ENCODE measurements at places on chromosomes 5 and 9.

- DNase-seq, result no peak
These were observed 36.7 kb upstream of the KCNIP1 start for GRCh38 chr5:170466988-170467707.

DNA sequence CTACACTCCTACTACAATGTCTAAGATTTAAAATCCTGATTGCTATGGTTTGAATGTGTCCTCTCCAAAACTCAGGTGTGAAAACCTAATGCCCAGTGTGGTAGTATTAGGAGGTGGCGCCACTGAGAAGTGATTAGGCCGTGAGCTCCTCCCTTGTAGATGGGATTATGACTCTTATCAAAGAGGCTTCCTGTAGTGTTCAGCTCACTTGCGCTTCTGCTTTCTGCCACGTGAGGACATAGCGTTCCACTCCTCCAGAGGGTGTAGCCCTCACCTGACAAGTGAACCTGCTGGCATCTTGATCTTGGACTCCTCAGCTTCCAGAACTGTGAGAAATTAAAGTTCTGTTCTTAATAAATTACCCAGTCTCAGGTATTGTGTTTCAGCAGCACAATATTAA lies 33.0 kb upstream of the WHRN start:
- DNase-seq, result peak; percentile 4

DNA sequence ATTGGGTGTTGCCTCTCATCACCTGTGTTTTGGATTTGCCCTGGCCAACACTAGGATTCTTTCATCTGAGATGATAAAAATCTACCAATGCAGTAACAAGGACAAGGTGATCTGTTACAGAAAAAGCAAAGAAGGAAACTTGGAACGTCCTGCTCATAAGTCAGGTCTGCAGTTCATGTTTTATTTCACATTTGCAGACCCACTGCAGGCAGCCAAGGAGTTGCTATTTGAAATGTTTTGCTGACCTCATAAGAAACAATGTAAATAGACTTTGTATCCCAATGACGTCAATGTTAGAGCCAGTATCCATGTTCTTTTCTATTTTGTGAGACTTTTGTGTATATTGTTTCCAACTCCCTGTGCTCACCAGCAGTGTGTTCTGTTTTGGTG lies 312.9 kb downstream of the DEPDC1B start:
- no peak for DNase-seq

GRCh38 chr5:150411245-150411979 lies 1.3 kb downstream of the CD74 start:
- no peak for DNase-seq

DNA sequence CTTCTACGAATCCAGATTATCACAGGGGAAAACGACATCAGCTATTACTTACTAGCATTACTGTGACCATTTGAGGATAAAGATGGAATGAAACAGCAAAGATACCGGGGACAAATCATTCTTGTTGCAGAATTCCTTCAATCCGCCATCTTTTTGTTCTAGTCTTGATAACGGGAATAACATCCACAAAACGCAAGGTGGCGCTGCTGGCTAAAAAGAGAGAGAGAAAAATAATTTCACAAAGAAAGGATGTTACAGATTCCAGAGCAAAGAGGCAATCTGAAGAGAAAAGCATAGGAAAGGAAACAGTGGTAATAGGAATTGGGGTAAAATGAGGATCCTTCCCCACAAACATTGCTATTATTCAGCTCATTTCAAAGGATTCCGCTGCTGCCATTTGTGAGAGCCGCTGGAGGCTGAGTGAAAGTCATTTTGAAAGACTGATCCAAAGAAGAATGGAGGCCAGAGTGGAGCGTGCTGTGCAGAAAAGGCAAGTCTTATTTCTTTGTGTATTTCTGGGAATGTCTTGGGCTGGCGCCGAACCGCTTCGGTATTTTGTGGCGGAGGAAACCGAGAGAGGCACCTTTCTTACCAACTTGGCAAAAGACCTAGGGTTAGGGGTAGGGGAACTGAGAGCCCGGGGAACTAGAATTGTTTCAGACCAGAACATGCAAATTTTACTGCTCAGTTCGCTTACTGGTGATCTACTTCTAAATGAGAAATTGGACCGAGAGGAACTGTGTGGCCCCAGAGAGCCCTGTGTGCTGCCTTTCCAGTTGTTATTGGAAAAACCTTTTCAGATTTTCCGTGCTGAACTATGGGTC lies at the start of gene PCDHB7:
TSS of gene PCDHB7 (plus strand) at position 264 of the 824 bp plus-strand sequence. CDS start at position 456, 192 bp downstream.
- DNase-seq, result peak; percentile 70

- no peak for DNase-seq
These were observed 84.8 kb downstream of the GTF3C4 start for GRCh38 chr9:132755096-132755495.

DNA sequence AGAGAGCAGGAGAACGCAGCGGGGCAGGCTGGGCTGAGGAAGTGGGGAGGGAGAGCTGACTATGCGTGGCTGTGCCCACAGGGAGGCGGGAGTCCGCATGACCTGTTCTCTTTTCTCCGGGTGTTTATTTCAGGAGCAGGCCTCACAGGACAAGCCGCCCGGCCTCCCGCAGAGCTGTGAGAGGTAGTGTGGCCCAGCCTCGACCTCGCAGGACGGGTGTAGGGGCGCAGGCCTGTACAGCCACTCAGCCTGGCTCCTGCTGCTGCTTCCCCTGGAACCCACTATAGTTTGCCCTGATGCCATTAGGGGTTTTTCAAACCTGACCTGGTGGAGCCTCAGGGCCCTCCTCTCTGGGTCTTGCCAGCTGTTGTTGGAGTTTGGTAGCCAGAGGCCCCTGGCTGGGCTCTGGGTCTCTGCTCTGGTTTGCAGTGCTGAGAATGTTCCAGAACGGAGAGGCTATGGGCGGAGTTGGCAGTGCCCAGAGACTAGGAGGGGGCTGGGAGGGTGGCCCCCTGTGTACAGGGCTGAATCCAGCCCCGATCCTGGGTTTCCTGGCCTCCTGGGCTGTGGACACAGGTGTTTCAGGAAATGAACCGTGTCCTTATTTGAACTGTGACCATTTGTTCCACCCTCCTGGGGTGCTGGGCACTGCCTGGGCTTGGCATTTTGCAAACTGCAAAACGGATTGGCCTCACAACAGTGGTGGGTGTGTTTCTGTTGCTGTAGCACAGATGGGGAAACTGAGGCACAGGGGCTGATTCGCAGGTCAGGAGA lies 78.8 kb downstream of the WNK2 start:
- DNase-seq, result no peak

GRCh38 chr9:118940473-118940872 lies 428.8 kb downstream of the BRINP1 start:
- no peak for DNase-seq

DNA sequence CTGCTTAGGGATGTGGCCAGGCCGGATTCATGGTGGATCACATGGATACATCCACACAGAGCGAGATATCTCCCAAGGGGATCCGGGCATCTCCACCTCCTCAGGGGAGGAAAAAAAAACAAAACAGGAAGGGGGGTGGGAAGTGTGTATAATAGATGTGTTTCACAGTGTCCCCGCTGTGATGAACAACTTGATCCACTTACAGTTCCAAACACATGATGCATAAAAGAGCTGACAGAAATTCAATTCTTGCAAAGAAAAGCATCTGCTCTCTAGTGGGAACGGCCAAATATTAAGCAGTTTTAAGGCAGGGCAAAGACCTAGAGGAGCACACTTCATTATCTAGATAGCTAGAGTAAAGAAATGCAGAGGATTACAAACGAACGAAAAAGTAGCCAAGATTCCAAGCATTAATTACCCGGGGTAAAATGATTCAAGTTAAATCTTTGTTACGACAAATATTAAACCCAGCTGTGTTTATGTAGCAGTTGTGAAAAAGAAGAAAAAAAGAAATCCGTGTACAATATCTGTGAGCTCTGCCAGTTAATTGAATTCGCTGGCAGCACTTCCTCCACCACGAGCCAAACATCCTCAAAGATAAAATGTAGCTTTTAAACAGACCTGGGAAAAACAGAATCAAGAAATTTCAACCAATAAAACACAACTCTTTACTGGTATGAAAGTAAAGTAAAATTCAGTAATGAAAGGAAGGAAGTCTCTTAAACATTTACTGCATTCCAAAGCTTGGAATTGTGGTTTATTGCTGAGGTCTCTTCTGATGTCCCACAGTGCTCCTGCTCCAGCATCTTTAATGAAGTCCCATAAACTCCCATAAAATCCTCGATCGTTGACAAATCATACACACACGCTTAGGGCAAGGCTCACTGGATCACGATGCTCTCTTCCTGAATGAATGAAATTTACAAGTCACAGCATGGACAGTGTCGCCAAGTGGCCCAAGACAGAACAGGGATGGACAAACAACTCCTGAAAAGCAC lies 213.0 kb downstream of the CRB2 start:
- no peak for DNase-seq

DNA sequence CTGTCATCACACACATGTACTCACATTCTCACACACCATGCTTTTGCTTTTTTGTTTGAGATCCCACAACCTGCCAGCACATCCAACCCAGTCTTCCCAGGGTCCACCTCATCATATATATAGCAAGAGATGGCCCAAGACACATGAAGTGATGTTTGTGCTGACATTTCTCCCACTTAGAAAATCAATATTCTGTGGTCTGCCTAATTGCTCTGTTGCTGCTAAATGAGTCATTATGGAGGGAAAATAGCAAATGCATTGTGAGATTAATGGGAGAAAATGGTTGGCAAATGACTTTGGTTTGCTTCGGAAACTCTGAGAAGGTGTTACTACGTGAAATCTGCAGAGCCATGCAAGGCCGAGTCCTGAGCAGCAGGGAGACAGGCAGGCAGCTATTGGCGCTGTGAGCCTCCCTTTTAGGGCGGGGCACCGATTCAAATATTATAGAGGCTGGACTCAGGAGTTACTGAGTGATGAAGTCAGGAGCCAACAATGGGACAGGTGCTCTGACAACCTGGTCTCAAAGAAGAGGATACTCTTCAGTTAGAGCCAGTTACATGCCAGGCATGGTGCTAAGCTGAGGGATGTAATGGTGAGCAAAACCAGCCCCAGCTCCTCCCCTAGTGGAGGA lies 62.8 kb downstream of the DAB2IP start:
- DNase-seq, result no peak

GRCh38 chr5:9661316-9662015 lies 31.3 kb upstream of the TAS2R1 start:
- no peak for DNase-seq

GRCh38 chr5:59051951-59052350 lies 469.1 kb downstream of the RAB3C start:
- DNase-seq, result no peak

- no peak for DNase-seq
These were observed 35.7 kb downstream of the SLC6A3 start for GRCh38 chr5:1409381-1410110.

DNA sequence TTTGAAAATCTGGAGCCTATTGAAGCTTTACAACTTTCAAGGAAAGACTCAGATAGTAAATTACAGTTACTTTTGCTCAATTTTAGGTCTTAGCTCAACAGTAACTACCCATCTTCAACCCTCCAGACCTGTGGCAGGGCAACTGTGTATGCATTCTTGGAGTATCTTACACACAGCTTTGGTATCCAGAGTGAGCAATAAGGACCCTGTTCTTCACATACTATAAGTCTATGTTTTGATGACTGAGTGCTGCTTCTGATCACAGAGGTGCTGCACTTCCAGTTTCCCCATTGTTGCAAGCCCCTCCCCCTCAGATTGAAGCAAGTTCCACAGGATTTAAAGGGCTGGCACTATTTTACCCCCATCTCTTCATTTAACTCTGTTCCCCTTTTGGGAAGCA lies 737.4 kb upstream of the GRAMD2B start:
- no peak for DNase-seq

DNA sequence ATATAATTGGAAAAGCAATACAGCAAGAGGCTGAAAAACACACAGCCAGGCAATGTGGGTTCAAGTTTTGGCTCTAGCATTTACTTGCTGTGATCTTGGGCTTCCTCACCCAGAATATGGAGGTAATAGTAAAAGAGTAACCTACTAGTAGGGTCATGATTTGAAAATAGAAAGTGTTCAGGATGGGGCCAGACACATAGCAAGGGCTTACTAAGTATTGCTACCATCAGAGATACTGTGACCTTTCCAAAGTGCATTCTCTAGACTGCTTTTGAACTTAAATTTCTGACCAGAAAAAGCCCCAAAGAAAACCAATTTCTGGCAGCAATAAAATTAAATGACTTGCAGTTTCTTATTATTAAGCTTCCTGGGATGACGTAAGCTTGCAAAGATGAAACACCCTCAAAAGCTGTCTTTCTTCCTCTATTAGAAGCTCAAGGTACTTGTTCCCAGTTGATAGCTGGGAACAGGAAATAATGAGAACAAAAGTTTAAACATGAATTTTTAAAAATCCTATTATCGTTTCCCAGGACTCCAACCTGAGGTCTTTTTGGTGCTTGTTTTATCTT lies 20.3 kb downstream of the SLC45A2 start:
- no peak for DNase-seq

GRCh38 chr5:10607023-10607665 lies 43.3 kb downstream of the ANKRD33B start:
- DNase-seq, result peak; percentile 38

GRCh38 chr9:115466756-115467155 lies 348.8 kb upstream of the TNC start:
- no peak for DNase-seq

- DNase-seq, result no peak
These were observed 15.4 kb downstream of the ARHGEF37 start for GRCh38 chr5:149596712-149597111.

- peak; percentile 41 for DNase-seq
These were observed 1.4 kb downstream of the PCDH1 start for GRCh38 chr5:141876628-141877355.

DNA sequence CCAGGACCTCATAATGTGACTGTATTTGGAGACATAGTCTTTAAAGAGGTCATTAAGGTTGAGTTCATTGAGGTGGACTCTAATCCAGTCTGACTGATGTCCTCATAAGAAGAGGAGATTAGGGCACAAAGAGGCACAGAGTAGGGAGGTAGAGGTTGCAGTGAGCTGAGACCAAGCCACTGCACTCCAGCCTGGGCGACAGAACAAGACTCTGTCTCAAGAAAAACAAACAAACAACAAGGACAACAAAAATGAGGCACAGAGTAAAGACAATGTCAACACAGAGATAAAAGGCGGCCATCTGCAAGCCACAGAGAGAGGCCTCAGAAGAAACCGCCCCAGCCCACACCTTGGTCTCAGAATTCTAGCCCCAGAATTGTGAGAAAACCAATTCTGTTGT lies 17.0 kb upstream of the TDRD7 start:
- no peak for DNase-seq

DNA sequence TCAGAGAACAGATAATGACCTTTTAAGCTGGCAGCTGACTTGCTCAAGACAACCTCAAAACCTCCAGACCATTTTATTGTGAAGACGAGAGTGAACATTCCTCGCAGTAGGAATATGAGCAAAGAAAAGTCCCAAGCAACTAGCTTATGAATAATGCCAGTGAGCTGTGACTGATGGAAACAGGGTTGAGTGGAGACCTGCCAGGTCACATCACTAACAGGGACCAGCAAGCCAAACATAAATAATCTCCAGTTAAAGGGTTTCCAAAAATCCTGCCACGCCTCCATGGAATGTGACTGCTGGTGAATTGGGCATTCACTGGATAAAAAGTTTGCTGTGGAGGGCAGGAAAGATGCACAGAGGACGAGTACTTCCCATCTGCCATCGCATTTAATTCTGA lies 185.4 kb downstream of the CRB2 start:
- no peak for DNase-seq

- DNase-seq, result no peak
These were observed 9.6 kb downstream of the CSF2 start for GRCh38 chr5:132083071-132083678.

- DNase-seq, result peak; percentile 78
These were observed 1118.6 kb upstream of the DMAC1 start for GRCh38 chr9:8917956-8918739.

Measured in NCI-H748 treated with DMSO at 0.1 percent for 48 hours (cell line).